ENCODE measurements at places on chromosomes 2 and 18.

DNA sequence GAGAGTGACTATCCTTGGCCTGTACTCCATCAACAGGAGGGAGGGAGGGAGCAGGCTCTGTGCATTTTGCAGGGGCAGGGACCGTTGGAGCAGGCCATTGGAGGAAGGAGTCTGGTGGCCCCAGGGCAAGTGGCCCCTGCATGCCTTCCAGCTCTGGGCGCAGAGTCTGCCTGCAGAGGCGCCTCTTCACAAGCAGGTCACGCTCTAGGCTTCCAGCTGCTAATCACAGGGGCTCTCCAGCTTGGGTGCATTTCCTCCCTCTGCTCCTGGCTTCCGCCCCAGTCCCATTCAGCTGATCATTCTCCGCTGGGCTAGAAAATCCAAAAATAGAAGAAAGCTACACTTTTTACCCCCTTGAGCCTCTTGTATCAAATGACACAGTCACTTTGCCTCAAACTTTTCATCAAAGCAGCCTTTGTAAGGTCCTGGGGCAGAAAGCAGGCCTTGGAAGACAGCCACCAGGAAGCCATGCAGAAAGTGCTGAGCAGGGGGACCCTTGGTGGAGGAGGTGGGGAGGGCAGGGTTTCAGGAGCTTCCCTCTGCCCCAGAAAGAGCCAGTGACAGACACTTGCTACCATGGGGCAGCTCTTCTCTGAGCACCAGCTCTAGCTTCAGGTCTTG, 11.3 kb downstream of the TMEM247 start:
- no peak for DNase-seq

DNA sequence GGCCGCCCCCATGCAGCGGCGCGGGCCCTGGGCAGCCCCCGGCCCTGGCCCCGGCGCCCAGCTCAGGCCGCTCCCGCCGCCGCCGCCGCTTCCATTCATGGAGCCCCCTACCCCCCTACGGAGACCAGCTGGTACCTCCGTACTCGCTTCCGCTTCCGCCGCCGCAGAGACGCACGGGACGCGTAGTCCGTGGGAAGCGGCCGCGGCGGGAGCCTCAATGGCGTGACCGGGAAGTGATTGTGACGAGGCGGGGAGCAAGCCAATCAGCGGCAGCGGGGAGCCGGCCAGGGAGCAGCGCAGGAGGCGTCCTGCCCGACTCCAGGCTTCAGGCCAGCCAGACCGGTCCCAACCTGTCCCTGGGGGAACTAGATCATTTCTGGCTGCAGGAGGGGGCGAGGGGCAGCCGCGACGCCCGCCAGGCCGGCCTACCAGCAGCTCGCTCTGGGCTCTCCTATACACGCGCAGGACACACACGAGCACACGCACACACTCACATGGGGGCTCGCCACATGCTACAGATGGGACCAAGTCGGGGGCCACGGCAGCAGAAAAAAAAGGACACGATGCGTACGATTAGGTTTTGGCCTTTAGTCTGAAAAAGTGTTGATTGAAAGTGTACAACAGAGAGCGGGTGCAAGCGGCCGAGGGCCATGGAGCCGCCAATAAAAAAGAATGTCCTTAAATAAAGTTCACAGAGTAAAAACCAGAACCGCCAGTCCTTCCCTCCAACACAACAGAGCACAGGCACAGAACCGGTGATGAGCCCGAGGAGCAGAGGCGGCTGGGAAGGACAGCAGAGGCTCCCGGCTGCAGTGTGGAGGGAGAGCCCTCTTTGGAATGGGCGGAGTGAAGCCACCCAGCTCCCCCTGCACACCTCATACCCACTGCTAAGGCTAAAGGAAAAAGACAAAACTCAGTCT, at the start of gene ZNF513:
ZNF513 (minus strand) TSS at position 109 of the 920 bp plus-strand sequence. CDS start 208 bp downstream, outside the sequence.
- peak; percentile 91 for DNase-seq

GRCh38 chr18:46072376-46072867, 362 bp upstream of the PSTPIP2 start:
- no peak for DNase-seq

DNA sequence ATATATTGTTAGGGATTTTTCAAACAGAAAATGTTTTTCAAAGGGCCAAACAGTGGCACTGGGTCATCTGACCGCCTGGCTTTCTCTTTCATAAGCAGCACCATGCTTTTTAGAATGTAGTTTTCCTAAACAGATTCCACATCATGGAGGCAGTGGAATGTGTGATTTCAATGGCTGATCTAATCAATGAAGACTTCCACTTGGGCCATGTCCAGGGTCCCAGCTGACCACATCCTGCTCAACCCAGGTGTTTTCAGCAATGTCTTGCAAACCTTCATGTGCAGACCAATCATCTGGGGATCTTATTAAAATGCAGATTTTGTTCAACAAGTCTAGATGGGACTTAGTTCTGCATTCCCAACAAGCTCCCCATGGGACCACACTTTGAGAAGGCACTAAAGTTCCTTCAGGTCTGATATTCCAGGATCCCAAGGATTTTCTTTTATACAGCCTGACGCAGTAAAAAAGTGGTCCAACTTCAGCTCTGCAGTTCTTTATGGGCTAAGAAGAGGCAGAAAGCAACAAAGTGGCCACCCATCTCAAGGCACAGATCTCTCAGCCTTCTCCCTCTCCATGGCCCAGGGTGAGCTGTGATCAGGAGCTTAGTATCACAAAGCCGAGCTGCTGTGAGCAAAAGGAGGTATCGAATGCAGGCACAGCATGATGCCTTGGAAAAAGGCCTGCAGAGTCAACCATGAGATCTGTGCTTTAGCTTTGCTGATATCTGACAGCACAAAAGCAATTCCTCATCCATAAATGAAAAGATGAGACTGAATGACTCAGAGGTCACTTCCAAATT, 3.7 kb downstream of the ALKAL2 start:
- DNase-seq = no peak

GRCh38 chr2:133711201-133711600, 142.9 kb upstream of the NCKAP5 start:
- DNase-seq = no peak

GRCh38 chr2:119644186-119644585, 34.8 kb upstream of the TMEM177 start:
- DNase-seq = no peak

GRCh38 chr2:109513749-109514588, 99.8 kb downstream of the SEPTIN10 start:
- no peak for DNase-seq

GRCh38 chr2:199197448-199197847, 260.3 kb downstream of the SATB2 start:
- DNase-seq = no peak

DNA sequence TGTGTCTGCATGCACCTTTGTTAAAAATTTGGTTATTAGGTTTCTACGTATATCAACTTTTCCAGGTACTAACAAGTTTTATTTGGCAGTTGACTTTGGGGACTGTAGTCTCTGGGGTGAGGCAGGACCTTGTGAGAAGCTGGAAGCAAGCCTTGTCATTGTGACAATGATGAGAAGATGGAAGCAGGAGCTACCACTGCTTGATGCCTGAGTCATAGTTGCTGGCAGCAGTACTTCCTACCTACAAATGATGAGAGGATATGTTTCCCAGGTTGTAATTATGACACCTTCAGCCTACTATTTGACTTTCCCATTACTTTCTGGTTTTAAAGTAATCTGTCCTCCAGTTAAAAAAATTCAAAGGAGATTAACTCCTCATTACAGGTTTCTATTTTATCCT, 516.3 kb downstream of the NRXN1 start:
- DNase-seq = no peak

GRCh38 chr2:188884046-188884445, 90.1 kb upstream of the COL3A1 start:
- DNase-seq = no peak
